T-helper 9 cell (primary cell): ENCODE measurements at places on chromosomes 16 and 17.

DNA sequence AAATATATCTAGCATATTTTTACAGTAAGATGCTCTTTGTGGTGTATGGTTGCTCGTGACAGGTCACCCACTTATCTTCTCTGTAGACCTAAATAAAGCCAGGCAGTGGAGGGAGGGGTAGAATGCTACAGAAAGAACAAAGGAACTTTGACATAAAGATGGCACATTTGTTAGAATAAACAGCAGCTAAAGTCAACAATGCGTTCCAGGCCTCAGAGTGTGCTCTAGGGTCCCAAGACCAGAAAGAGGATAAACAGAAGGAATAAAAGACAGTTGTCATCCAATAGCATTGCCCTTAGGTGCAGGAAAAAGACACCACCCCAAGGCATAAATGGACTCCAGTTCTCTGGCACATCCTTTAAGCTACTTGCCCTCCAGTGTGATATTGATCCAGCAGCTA, 523.0 kb upstream of the CDH11 start:
- DNase-seq: no peak

DNA sequence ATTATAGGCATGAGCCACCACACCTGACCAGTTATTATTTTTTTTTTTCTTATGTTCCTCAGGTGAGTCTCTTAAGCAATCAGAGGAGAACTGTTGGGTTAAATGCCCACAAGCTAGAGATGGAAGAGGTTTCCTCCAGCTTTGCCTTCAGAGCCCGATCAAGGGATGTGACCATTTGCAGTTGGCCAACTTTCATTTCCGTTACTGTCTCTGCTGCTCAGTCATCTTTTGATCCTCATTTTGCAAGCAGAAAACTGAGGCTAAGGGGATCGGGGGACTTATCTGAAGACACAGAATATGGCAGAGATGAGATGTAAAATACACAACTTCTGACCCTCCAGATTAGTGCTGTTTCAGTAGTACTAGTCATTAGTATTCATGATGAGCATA, 188.8 kb downstream of the RAB11FIP4 start:
- DNase-seq: no peak

- peak; percentile 42 for DNase-seq
Observed at GRCh38 chr17:5418858-5419355, 555 bp downstream of the NUP88 start.

GRCh38 chr16:74950511-74950910, 34.4 kb downstream of the WDR59 start:
- no peak for DNase-seq

GRCh38 chr17:60656499-60656898, 21.2 kb upstream of the BCAS3 start:
- DNase-seq: no peak

DNA sequence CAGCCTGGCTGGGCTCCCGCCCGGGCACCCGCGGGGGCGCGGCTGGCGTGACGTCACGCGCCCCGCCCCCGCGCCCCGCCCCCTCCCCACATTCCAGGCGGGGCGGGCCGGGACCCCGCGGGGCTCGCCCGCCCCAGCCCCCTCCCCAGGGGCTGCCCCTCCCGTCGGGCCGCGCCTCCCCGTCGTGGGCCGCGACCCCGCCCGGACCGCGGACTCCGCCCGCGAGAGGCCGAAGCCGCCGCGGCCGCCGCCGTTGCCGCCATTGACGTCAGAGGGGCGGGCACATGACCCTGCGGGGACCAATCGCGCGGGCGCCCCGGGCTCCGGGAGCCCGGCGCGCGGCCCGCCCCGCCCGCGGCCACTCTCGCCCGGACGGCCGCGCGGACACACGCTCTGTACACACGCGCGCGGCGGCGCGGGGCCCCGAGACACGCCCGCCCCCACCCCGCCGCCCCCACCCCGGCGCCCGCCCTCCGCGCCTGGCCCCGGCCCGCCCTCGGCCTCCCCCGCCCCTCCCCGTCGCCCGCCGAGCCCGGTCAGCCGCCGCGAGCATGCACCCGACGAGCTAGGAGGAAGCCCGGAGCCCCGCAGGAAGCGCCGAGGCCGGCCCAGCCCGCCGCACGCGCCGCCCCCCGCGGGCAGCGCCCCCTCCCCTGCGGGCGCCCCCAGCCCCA, at the start of gene CMIP:
TSS of gene CMIP (plus strand) at position 361 of the 674 bp plus-strand sequence.
- DNase-seq: peak; percentile 74
